NCI-H82 (cell line): ENCODE measurements at places on chromosomes 5 and 9.

DNA sequence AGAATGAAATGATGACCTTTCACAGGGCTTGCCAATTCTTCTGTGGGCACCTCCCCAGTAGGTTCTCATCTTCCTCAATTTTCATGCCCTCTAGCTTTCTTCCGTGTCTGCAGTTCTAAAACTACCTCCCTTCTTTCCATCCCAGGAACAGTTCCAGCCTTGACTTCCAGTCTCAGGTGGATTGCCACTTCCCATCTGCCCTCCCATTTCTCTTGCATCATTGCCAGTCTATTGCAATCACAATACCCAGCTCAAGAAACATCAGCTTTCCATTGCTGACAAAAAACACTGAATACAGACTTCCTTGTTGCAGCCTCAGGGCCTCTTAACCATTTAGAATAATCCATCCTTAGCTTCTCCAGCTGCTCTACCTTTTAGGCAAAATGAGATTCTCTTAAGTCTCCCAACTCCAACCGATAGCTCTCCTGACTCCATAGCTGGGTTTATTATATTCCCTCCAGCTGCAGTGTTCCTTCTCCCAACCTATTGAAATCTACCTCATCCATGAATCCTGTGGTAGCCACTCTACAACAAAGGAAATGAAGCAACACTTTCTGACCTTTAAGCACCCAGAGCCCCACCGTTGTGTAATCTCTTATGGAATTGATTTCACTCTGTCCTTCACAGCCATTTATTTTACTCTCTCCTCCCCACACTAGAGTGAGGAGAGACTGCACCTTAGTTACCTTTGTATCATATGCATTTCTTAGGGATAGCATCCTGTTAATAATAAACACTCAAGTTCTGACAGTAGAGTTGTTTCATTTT, 75.6 kb upstream of the PCA3 start:
- peak; percentile 16 for DNase-seq

DNA sequence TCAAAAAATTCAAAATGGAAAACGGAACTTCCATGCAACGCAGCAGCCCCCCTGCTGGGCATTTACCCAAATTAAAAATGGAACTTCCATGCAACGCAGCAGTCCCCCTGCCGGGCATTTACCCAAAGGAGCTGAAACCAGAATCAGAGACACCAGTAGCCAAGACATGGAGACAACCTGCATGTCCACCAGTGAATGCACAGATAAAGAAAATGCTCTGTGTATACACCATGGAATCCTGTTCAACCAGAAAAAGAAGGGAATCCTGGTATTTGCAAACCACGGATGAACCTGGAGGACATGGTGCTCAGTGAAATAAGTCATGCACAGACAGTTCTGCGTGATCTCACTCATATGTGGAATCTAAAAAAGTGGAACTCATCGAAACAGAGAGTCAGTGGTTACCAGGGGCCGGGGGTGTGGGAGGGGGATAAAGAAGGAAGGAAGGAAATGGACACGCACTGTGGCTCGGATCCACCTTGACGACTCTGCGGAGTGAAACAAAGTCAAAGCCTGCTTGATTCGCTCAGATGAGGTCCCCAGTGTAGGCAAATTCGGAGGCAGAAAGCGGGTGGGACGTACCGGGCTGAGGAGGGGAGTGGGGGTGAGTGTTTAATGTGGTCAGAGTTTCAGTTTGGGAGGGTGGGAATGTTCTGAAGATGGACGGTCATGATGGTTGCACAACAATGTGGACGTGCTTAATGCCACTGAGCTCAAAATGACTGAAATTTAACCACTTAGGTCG, 40.2 kb upstream of the EXOC3 start:
- no peak for DNase-seq

DNA sequence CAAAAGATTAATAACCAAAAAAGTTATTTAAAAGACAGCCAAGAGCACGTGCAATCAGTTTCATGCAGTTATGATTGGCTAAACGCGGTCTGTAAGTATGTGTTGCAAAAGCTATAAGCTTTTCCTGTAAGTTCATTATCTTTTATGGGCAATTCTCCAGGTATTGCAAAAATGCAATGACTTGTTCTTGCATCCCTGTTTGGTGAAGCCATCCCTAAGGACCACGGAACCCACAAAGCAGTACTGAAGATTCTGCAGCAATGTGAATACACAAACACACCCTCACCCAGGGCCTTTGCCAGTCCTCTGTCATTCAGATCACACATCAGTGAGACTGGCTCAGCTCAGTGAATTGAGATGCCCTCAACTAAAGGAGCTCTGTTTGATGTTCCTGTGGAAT, 11.4 kb downstream of the GCNT4 start:
- no peak for DNase-seq

DNA sequence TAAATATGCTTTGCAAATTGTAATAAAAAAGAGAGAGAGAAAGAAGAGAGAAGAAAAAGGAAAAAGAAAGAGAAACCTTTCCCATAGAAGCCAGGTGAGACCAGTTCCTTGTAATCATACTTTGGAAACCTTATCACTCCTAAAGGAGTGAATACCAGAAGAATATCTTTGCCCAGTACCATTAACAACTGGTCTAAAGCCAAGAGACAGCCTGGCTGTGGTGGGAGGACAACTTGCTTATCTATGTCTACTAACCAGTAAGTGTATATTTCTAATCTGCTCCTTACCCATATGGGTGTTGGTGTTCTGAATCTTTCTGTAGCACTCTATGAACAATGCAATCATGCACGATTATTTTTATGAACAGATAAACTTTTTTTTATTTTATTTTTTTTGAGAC, 10.5 kb upstream of the TXN start:
- DNase-seq = no peak

- no peak for DNase-seq
Observed at GRCh38 chr9:136532799-136533774, 12.8 kb downstream of the NOTCH1 start.

DNA sequence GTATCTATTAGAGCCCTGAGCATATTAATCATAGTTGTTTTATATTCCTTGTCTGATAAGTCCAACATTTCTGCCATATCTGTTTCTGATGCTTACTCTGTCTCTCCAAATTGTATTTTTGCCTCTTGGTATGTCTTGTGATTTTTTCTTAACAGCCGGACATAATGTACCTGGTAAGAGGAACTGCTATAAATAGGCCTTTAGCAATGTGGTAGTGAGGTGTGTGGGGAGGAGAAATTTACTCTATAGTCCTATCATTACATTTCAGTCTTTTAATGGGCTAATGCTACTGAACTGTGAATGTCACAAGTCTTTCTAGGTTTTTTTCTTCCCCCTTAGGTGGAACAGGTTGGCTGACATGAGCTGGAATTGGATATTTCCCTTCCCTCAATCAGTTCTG, 176.1 kb upstream of the FGF10 start:
- no peak for DNase-seq

DNA sequence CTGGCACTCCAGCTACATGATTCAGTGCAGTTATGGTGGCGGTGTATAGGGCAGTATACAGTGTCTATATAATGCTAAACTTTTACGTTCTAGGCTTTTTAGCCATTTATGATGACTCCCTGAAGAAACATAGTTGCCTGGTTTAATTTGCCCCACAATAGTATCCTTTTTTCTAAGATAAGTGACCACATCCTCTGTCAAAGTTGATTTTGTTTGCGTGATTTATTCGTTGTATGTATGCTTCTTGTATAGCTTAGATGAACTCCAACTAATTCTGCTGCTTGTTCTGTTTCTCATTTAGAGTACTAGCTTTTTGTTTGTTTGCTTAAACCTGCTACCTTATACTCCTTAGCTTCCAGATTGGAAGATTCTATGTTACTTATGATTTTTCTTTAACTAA, 83.6 kb downstream of the ERMP1 start:
- no peak for DNase-seq

DNA sequence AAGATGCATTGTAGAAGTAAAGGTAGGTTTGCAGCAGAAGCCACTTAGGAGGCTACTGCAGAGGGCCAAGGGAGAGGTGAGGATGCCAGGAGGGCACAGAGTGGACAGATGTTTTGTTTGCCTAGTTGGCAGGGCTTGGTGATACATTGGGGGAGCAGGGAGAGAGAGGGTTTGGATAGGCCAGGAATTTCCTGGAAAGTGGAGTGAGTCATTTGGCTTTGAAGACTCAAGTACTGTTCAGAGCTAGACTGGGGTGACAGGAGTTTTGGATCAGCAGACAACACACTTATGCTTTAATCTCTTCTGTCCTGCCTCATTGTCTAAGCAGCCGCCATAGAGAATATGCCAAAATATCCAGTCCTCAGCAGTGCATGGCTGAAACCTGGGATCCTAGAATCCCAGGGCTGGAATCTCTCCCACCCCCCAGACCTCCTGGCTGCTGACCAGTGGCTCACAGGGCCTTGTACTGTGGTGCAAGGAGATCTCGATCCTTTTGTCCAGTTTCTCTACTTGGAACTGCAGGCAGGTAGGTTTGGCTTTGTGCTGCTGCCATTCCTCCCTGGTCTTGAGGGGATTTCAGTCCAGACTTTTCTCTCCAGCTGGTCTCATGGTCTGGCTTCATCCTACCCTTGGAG, 11.0 kb downstream of the TMEM268 start:
- no peak for DNase-seq

- no peak for DNase-seq
Observed at GRCh38 chr5:32297181-32298058, 15.3 kb downstream of the MTMR12 start.

DNA sequence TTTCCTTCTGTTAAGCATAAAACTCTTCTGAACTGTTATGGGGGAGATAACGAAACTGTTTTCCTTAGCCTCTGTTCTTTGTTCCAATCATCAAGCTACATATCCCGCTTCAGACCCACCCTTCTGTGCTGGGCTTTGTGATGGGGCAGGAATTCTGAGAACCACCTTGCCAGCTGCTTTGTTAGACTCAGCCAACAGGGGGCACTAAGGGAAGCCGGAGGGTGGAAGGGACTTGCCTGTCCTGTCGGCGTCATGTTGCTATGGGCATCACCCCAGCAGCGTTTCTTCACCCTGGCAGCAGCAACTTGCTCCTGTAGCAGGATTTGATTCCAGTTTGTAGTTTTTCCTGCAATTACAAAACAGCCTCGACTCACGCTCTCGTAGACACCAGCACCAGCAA, 169.1 kb downstream of the CAAP1 start:
- DNase-seq = peak; percentile 43

DNA sequence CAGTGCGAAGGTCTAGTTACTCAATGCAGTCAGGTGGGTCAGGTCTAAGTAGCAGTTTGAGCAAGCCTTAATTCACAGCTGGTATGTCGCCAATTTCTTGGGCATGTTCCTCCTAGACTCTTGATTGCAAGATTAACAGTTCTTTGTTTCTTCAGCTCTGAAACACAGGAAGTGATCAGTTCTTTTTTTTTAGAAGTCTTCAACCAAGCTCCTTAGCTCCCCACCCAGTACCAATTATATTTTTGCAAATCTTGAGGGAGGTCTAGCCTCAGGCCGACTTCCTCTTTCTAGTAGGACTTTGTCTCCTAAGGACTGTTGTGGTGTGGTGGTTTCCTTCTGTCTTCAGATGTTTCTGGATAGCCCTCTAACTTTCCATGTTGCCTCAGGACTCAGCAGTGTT, 2054.2 kb downstream of the MAT2B start:
- no peak for DNase-seq

DNA sequence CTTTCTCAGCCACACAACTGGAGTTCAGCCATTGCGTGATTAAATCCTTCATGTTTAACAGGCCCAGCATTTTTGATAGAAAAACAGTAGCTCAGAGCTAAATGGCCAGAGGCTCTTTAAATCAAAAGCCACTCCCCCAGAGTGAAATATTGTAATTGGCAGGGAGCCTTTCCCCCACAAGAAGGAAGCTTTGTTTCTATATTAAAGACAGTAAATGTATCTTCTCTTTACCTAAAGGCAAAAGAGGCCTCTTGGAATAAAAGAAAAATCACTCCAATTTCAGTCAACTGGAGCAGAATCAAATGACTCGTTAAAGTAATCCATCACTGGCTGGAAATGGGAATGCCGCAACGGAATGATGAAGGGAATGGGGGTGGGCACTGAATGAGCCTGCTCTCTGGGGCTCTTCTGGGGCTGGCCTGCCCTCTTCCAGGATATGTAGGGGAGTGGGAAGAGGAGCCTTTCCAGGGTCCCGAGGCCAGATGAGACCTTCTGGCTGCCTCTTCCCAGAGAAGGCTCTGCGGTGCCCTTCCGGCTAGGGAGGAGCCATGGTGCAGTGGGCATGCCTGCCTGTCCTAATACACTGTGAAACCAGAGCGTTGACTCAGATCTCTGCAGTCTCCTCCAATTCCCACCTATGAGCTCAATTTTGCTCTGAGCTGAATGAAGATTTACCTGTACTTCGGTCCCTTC, 45.2 kb downstream of the ANKDD1B start:
- no peak for DNase-seq

- peak; percentile 22 for DNase-seq
Observed at GRCh38 chr5:126849101-126849678, 72.3 kb downstream of the LMNB1 start.

- no peak for DNase-seq
Observed at GRCh38 chr5:132431632-132432031, 58.9 kb downstream of the IRF1 start.

- no peak for DNase-seq
Observed at GRCh38 chr5:160978944-160979343, 126.9 kb upstream of the ATP10B start.

DNA sequence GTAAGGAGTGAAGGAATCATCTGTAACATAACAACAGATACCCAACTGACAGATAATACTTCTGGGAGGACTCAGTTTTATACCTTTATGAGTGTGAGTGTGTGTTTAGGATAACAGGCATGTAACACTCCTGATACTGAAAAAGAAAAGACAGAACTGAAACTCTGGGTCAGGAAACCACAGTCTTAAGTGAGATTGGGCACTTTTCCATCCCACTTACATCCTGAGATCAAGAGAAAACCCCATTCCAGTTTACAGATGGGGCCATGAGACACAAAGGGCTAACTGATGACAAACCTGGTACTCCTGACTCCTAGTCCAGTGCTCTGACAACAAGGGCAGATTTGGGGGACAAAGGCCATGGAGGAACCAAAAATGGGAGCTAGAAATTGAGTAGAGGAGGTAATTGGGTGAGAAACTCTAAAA, 18.0 kb downstream of the IL5 start:
- no peak for DNase-seq

DNA sequence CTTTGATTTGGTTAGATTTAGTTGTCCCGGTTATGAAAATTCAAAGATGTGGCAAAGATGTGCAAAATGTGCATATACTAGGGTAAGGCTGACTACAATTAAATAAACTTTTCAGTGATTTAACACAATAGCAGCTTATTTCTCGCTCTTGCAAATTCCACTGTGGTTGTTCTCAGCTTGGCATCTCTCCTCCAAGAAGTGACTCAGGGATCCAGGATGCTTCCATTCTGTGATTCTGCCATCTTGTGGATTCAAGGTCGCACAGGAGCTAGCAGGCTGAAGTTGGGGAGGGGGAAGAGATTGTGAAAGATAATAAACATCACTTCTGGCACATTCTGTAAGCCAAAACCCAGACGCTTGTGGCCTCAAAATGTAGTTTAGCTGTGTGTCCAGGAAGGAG, 60.1 kb upstream of the TGFBR1 start:
- DNase-seq = no peak

DNA sequence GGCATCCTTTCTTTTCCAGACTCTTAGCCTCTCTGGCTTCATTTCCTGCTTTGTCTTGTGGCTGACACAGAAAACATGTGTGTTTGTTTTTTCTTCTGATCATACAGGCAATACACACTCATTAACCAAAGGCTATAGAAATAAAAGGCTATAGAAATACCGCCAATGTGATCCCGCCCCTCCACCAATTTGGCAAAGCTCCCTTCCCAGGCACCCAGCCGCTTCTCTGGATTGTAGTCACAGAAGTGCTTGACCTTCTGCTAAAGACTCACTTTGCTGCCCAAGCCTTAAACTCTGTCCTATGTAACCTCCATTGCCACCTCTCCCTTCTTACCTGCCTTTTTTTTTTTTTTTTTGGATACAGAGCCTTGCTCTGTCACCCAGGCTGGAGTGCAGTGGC, 5.3 kb downstream of the TXNDC15 start:
- DNase-seq = no peak

- no peak for DNase-seq
Observed at GRCh38 chr5:54722846-54723433, 205.4 kb downstream of the SNX18 start.
